Tibial nerve (tissue), 4 donors: ENCODE measurements at places on chromosomes 1 and 21.

DNA sequence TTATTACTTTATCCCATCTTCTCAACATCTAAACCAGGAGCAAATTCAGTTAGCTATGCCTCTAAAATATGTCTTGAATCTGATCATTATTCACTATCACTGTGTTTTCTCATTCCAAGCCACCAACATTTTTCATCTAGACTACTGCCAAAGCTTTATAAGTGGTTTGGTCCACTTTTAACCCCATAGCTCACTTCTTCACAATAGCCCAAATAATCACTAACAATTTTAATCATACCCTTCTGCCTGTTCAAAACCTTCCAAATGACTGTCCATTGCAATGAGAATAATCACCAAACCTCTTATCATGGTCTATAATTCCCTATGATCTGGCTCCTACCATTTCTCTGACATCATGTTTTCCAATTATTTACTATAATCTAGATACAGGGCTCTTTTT is 149.8 kb upstream of the ZNHIT6 start:
- no peak for DNase-seq

DNA sequence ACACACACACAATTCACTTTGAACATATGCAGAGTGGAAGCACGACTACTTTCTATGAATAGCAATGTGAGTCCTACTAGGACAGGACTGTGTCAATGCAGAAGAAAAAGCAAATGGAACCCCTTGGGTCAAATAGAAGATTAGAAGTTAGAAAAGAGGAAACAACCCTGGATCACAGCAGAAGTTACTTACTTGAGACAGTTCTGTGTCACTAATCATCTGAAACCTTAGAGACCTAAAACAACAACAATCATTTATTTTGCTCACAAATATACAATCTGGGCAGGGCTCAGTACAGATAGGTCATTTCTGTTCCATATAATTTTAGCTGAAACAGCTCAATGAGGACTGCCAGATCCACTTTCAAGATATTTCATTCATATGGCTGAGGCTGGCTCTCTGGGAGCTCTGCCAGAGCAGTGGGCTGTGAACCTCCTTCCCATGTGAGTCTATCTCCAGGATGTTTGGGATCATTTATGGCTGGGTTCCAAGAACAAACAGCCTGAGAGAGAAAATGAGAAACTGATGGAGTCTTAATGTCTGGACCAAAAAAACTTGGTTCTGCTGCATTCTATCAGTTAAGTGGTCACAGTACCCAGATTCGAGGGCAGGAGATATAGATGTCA is 42.5 kb upstream of the IL10 start:
- DNase-seq: no peak

DNA sequence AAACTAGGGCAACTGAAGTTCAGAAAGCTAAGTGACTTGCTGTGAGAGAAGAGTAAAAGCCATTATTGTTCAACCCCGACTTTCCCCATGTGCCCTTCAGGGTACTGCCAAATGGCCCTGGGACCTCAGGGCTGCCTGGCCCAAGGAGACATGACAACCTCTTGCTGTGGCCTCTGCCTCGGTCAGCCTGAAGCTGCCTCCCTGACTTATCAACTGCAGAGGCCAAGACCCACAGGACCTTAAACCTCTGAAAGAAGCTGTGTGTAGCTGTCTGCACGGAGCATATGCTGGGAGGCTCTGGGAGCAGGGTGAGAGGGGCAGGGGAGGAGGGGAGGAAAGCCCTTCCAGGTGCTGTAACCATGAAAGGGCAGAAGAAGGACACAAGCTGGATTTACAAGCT is 35.9 kb downstream of the HMGB4 start:
- no peak for DNase-seq

DNA sequence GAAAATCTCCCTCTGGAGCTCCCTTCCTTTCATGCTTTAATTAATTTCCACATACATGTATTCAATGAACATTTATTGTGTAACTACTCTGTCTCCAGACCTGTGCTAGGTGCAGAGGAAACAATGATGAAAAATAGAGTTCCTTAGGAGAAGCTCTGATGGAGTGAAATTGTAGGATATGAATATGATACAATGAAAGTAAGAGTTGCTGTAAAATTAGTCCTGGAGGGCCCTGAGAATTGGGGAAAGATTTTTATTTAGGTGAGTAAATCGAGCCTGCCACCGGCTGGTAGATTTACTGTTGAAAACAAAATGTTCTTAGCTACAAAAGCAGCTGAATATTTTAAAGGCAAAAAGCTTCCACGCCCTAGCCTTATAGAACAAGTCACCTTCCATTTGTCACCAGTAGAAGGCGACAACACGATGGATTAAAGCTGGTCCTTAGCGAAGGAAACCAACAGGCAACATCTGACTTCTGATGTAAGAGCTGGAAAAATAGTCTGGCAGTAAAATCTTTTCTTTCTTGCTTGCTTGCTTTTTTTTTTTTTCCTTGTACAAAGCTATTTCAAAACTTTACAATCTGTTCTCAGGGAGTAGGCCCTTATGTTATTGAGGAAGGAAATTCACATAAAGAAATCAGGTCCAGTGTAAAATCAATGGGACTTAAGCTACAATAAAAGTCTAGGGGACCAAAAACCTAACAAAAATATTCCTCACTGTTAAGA is 82.0 kb upstream of the ROR1 start:
- DNase-seq: peak; percentile 21

- DNase-seq: no peak
Measured at GRCh38 chr1:230504310-230504709, 78.2 kb upstream of the PGBD5 start.

GRCh38 chr1:71153826-71154225 is 73.0 kb upstream of the ZRANB2 start:
- no peak for DNase-seq

GRCh38 chr1:167500283-167500860 is 18.0 kb downstream of the CD247 start:
- no peak for DNase-seq

DNA sequence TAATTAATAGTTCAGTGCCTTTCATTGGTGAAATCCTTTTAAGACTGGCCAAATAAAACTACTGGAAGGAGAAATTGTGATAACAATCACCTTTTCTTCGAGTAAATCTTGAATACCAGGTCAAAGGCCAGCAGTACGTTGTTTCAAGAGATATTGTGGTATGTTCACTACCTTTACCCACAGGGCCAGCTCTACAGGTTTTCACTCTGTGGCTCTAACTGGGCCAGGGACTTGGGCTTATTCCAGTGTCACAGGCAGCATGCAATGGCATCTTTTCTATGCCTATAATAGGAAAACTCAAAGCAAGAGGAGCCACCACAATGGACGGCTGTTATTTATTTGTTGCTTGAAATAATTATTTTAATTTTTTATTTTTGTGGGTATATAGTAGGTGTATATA is 26.8 kb upstream of the LRIF1 start:
- DNase-seq: no peak

GRCh38 chr1:6600410-6601048 is 2.1 kb downstream of the KLHL21 start:
- DNase-seq: no peak

DNA sequence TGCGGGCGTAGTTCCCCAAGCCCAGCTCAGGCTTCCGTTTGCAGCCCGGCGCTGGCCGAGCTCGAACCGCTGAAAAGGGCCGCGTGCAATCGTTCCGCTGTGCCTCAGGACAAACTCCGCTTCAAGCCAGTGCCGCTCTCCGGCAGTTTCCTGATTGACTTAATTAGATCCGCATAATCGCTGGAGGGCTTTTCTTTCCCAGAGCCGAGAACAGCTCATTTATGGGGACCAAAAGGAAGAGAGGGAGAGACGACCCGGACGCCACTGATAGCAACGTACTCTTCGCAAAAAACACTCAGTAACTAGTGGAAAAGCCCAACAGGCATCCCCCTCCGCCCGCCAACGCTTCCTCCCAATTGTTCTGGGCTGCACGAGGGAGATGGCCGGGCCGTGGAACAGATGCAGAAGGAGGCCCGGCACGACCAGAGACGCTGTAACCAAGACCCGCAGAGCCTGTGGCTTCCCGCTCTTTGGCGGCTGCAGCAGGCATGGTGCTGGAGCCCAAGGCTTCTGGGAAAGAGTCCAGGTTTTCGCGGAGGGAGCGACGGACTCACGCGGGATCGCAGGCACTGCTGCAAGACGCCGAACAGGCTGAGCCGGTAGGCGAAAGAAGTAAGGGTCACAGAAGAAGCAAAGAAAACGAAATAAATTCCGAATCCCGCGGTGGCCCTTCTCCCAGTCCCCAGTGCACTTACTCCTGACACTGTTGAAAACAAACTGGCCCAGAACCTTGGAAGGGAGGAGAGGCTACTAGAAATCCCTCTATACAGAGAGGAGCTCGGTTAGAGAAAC is 3.6 kb upstream of the FOXD2 start:
- DNase-seq: peak; percentile 23

DNA sequence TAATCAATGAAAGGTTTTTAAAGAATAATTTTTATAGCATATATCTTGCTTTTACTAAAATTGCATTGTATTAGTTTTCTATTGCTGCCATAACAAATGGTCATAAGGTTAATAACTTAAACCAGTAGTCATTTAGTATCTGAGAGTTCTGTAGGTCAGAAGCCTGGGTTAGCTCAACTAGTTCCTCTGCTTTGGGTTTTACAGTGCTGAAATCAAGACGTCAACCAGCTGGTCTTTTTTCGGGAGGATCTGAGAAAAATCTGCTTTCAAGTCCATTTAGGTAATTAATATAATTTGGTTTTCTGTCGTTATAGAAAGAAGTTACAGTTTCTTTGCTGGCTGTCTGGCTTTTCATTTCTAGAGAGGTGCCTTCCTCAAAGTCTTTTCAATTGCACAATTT is 577.7 kb downstream of the MRPL39 start:
- DNase-seq: no peak

DNA sequence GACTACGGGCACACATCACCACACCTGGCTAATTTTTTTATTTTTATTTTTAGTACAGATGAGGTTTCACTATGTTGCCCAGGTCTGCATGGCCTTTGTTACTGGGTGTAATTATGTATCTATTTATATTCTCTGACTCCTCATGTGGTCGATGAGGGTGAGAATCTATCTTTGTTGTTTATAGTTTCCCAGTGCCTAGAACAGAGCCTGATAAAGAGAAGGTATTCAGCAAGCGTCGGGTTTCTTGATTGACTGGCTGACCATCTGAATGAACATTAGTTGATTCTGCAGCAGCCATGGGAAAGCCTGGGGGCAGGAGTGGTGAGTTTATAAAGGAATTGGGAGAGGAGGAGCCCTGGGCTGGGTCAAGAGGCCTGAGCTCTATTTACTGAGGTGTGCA is 28.5 kb downstream of the SERINC2 start:
- no peak for DNase-seq

GRCh38 chr1:155127105-155127966 is at the start of gene EFNA1:
Gene EFNA1 (plus strand): TSS chr1:155127876. CDS start chr1:155127978, 102 bp downstream.
- peak; percentile 76 for DNase-seq

DNA sequence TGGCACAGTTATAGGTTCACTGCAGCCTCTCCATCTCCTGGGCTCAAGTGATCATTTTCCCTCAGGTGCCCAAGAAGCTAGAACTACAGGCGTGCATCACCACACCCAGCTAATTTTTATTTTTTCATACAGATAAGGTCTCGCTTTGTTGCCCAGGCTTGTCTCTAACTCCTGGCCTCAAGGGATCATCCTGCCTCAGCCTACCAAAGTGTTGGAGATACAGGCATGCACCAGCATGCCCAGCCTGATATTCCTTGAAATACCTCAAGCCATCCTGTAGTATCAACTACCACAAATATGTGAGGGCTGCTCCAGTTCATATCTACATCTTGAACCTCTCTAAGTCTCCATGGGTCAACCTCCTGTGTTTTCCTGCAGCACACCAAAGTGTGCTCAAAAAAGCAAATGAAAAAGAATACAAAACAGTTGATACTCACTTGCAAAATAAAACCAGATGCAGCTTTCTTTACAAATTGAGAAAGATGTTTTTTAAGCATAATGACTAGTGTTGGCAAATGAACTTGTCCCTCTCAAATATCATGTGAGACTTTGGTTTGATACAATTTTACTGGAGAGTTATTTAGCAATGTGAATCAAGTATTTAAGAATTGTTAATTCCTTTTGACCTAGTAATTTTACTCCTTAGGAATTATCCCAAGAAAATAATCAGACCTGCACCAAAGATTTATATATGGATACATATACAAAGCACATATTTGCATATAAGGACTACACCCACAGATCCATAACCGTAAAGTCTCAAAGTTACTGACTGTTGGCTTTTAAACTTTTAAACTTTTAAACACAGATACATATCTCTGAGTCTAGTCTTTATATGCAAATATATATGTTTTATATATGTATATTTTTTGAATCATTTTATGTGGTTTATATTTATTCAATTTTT is 197.7 kb downstream of the NRIP1 start:
- no peak for DNase-seq

- no peak for DNase-seq
Measured at GRCh38 chr1:172429331-172430127, 9.0 kb downstream of the C1orf105 start.

DNA sequence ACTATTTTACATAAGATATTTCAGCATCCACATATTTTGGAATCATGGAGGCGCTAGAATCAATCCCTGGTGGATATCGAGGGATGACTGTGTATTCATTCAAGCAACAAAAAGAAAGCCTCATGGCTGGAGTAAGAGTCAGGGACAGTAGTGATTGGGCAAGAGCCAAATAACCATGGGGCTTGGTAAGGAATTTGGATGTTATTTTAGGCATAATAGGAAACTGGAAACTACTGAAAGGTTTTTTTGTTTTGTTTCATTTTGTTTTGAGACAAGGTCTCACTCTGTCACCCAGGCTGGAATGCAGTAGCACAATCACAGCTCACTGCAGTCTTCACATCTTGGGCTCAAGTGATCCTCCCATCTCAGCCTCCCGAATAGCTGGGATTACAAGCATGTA is 33.8 kb upstream of the EYA3 start:
- DNase-seq: no peak

DNA sequence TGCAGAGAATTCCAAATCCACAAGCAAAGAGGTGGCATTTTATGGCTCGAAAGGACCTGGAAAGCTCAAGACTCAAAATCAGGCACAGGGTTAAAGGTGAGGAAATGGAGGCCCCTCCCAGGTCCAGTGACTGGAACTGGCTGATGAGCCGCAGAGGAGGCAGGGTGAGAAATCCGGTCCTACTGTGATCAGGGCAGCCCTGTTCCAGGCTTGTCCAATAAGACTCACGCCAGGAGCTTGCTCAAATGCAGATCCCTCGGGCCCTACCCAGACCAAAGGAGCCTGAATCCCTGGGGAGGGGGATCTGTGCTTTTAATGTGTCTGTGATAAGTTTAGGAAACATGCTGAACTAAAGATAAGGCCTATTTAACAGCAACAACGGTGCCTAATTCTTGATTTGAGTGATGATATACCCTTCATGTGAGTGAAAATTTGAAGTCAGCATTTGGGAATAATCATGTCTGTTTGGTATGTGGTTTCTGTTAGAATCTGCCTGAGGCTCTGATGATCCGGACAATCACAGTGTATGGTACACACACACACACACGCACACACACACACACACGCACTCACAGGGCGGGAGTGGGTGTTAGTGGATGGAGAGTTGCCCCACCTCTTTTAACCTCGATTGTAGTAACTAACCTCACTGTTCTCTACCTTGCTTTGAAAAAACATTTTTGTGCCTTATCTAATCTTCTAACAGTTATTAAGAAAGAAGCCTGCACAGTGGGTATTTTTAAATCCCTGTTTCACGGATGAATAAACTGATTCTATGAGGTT is 54.1 kb upstream of the LYST start:
- DNase-seq: no peak
